Brain (organoid and tissue), 16 donors: ENCODE measurements at places on chromosomes 12 and 14.

- no peak for DNase-seq
These were observed 170.5 kb downstream of the TSPAN9 start for GRCh38 chr12:3247629-3248161.

GRCh38 chr14:69693145-69693544 lies 73.8 kb upstream of the SRSF5 start:
- peak; percentile 73 for DNase-seq

DNA sequence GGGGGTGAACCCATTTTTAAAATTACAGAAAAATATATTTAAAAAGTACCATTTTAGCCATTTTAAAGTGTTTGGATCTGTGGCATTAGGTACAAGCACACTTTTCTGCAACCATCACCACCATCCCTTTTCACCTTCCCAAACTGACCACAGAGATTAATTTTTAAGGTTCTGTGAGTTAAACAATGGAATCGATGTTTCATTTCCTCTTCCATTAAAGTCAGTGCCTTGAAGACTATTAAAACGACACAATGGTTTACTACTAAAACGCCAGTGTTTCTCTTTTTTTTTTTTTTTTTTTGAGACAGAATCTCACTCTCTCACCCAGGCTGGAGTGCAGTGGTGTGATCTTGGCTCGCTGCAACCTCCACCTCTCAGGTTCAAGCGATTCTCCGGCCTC lies 78.1 kb upstream of the GPR68 start:
- DNase-seq = no peak

GRCh38 chr14:56814519-56814959 lies 4.3 kb upstream of the OTX2 start:
- DNase-seq = peak; percentile 67

- DNase-seq = peak; percentile 76
These were observed 66.2 kb upstream of the PTGR2 start for GRCh38 chr14:73785336-73785833.
